Heart left ventricle (tissue), 16 donors: ENCODE measurements at places on chromosomes 2 and 18.

DNA sequence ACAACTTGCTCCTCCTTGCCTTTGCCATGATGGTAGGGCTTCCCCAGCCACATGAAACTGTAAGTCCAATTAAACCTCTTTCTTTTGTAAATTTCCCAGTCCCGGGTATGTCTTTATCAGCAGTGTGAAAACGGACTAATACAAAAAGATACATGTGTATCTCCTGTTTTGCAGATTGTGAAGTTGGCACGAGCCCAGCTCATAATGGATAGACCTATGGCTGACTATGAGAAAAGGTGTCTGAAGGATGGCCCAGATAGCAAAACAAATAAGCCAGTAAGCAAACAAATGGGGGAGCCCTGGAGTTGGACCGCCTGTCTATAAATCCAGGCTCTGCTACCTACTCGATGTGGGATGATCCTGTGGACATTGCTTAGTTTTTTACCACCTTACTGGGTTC is 15.5 kb upstream of the PRKCE start:
- no peaks in the 10 kb centered on the region for H3K4me1 ChIP-seq
- H3K27me3 ChIP-seq: no peaks in the 10 kb centered on the region
- H3K4me3 ChIP-seq: no peak overlapping the region
- H3K36me3 ChIP-seq: no peaks in the 10 kb centered on the region

DNA sequence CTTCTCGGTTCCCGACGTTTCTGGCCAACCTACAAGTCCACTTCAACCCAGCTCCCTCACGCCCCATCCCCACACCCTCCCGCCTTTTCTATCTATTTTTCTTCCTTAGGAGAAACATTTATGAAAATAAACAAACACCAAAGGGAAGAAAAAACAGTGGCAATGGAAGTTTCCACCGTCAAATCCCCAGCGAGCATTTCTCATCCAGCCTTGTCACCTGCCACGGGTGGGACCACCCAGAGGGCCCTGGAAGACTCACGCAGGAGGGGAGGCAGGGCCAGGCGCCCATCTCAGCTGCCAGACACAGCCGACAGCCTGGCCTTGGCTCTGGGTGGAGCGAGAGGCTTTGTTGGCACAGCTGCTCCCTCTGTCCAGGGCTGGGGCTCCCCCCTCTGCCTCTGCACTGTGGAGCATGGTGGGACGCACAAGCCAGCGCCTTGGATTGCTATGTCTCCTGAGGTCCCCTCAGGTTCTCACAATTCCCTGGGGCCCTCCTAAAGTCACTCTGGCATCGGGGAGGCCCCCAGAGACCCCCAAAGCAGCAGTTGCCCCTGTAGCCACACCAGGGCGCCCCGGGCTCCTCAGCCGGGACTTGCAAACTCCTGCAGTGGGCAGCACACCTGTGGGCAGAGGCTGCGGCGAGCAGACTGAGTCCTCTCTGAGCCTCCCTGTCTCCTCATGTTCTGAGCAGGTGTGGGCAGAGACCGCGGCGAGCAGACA is 395.7 kb upstream of the SALL3 start:
- no peak overlapping the region for H3K4me3 ChIP-seq
- H3K27ac ChIP-seq: no peak overlapping the region
- no peaks in the 10 kb centered on the region for H3K4me1 ChIP-seq
- H3K27me3 ChIP-seq: no peaks in the 10 kb centered on the region

GRCh38 chr18:8744656-8745055 is 39.3 kb downstream of the MTCL1 start:
- H3K4me3 ChIP-seq: no peak overlapping the region
- H3K4me1 ChIP-seq: no peaks in the 10 kb centered on the region
- no peak overlapping the region for H3K27ac ChIP-seq
- no peaks in the 10 kb centered on the region for H3K36me3 ChIP-seq
- H3K27me3 ChIP-seq: no peaks in the 10 kb centered on the region

- no peaks in the 10 kb centered on the region for H3K27me3 ChIP-seq
- DNase-seq: no peak
- no peaks in the 10 kb centered on the region for H3K4me1 ChIP-seq
Measured at GRCh38 chr2:56889738-56890137, 705.9 kb downstream of the CCDC85A start.
